Muscle of back (tissue), 13 donors: ENCODE measurements at places on chromosomes 16 and 17.

- DNase-seq: no peak
These were observed 64.6 kb downstream of the MAP2K4 start for GRCh38 chr17:12085076-12085949.

GRCh38 chr16:83701494-83701893 lies 106.3 kb upstream of the HSBP1 start:
- DNase-seq: peak; percentile 44

- DNase-seq: peak; percentile 72
These were observed at the start of gene ORAI3 for GRCh38 chr16:30948667-30949649. ORAI3 (plus strand) TSS chr16:30949068; CDS start chr16:30949290, 222 bp downstream.

DNA sequence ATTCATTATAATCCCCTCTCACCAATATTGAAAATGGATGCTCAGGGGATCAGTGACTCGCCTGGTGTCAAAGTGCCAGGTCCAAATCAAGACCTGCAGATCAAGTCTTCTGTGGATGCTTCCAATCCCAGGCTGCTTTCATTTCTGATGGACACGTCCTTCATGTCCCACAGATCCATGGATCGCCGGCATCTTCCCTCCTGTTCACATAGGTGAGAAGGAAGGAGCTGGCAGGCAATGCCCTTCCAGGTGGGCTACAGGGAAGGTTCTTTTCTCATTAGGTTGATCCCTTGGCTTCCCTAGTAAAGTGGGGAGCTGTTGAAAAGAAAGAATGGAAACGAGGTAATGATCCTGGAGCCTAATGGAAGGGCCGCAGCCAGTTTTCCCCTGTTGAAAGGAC lies 159.7 kb upstream of the RPH3AL start:
- no peak for DNase-seq

- no peak for DNase-seq
These were observed 3.1 kb upstream of the PSMB10 start for GRCh38 chr16:67939507-67940445.

GRCh38 chr17:73612031-73612472 lies 32.2 kb downstream of the SDK2 start:
- DNase-seq: no peak

- DNase-seq: no peak
These were observed 37.0 kb upstream of the PEMT start for GRCh38 chr17:17628388-17629008.

DNA sequence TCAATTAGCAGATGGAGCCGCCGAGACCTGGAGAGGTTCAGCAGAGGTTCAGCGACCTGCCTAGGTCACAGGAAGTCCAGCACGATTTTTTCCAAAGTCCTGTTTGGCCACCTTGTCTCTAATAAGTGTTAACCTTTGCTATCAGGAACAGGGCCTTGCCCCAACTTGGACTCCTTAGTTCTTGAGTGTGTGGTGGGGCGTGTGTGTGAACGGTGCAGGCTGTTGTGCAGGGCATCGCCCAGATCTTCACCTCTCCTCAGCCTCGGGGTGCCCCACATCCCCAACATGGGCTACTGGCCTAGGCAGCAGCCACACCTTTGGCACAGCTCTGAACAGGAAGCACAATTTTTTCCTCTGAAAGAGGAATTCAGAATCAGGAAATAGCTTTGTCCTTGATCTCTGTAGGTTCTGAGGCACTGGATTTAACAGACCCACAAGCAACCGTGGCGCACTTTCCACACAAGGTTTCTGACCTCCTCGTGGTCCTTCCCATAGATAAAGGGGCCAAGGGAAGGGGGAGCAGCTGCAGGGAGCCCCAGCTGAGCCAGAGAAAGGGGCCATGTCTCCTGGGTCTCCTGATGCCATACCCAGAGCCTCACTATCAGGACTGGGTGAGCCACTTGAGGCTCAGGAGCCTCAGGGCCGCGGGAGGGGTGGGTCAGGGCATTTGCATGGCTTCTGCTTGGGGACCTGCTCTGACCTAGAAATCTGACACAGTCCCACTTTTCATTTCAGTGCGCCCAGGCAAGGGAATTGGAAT lies 10.4 kb downstream of the MPRIP start:
- no peak for DNase-seq

GRCh38 chr17:42901535-42902229 lies 1.1 kb downstream of the G6PC1 start:
- no peak for DNase-seq

GRCh38 chr17:79713391-79713790 lies 17.4 kb upstream of the ENPP7 start:
- DNase-seq: no peak

GRCh38 chr17:81000334-81000630 lies 8.6 kb downstream of the CHMP6 start:
- no peak for DNase-seq

GRCh38 chr16:80759419-80760162 lies 44.8 kb downstream of the CDYL2 start:
- no peak for DNase-seq

DNA sequence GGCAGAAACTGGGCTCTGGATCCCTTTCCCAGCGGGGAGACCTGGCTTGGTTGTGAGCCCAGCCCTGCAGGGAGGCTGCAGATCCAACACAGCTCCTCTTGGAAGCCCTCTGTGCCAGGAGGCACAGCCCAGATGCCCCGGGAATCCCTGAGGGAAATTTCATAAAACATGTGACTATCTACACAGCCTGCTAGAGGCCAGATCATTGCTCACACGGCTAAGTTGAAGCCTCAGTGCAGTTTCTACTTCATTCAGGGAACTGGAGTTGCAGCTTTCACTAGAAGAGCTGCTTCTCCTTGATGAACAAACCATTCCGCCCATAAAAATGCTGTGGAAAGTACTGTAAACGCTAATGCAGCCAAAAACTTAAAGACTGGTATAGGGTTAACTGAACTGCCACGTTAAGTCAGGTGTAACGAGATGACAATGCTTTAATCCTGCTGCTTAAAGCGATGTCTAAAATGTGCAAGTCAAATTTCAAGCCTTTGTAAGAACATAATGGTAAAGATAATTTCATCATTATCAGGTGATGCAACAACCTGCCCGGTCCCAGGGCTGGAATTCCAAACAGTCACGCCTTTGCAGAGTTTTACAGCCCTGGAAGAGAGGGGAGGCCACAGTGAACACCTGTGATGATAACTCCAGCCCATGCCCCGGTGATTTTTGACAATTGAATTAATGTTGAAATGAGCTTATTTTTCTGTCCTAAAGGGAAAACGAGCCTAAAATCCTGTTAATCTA lies 172.5 kb downstream of the ZFHX3 start:
- no peak for DNase-seq

- peak; percentile 23 for DNase-seq
These were observed 15.7 kb downstream of the ADCY7 start for GRCh38 chr16:50282010-50282538.

DNA sequence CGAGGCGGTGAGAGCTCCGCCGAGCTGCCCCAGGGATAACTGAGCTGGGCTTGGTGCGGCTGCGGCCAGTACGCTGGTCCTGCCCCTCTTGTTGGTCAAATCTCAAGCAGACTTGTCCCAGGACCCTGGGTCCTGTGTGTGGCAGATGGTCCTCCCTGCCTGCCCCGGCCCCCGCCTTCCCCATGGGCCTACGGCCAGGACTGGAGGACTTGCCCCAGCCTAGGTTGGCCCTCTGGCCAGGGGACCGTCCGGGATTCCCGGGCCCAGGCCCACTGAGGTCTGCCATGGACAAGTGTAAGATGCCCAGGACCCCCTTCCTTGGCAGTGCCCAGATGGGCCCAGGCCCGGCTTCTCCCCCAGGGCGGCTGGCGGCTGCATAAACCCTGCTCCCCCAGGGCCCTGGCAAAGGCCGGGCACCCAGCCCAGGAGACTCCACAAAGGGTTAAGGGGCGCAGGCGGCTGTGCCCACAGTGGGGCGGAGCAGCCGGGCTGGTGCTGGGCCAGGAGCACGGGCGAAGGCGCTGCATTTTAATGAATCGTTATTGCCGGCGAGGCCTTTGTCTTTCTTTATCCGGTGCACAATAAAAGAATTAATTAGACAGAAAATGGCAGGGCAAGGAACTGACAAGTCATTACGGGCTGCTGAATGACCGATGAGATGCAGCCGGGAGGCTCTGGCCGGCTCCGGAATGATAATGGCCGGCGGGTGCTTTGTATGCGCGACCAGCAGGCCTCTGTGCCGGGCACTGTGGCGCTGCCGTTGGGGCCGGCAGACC lies 9.1 kb downstream of the SOX8 start:
- no peak for DNase-seq

DNA sequence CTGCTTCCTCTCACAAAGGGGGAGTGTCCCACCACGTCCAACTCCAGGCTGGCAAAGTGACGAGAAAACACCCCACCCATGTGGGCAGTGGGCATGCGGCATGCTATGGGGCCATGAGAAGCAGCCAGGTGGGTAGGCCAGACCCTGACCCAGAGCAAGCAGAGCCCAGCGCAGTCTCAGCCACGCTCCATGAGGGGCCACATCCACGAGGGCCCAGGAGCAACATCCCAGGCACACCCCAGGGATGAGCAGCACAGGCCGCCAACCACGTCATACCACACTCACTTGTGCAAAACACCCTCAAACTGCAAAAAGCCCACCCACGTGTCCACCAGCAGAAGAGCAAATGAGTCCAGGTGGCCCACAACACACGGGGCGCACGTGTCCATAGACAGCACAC lies 117.0 kb downstream of the ZNF778 start:
- DNase-seq: no peak

GRCh38 chr17:82278786-82279391 lies 5.4 kb upstream of the CSNK1D start:
- no peak for DNase-seq

GRCh38 chr17:65297384-65297783 lies 160.2 kb downstream of the RGS9 start:
- DNase-seq: no peak

GRCh38 chr16:84007965-84008364 lies 34.6 kb downstream of the SLC38A8 start:
- no peak for DNase-seq

- no peak for DNase-seq
These were observed 15.4 kb upstream of the CLEC18A start for GRCh38 chr16:69935740-69936139.

- no peak for DNase-seq
These were observed 16.5 kb downstream of the PHKB start for GRCh38 chr16:47477679-47478078.

DNA sequence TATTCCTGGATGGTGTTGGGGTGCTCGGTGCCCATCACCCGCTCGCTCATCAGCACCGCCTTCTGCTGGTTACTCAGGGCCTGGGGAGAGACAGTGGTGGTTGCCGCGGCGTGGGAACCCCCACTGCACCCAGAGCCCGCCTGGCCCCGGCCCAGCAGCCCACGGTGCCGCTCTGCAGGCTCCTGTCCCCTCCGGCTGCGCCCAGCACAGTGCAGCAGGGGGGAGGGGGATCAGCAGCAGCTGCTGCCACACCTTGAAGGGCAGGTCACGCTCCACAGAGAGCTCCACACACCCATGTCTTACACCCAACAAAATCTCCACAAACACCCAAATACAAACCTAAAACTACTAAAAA lies 18.8 kb downstream of the CLUH start:
- DNase-seq: no peak

DNA sequence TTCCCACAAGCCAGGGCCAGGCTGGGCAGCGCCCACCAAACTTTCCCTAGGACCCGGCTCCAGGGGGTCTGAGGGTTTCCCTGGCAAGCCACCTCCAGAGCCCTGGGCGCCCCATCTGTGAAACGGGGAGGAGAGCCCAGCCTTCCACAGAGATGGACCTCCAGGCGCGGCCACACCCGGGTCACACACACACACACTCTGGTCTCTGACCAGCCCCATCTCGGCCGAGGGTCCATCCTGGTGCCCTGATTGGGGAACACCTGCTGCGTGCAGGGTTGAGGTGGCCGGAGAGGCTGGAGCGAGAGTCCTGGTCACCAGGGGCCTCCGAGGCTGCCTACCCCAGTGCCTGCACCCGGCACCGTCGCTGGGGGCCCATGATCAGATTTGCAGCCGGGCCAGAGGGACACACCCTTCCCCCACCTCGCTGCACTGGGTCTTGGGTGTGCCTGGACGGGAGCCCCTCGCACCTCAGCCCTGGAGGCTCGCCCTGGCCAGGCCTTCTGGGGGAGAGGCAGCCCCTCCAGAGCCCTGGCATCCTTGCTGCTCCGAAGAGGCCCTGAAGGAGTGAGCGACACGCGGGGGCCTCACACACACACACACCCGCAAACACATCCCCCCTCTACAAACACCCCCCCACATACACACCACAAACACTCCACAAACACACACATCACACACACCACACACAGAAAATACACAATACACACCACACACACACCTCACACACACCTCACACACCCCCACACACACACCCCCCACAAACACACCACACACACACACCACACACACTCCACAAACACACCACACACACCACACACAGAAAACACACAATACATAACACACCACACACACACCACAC lies 29.7 kb downstream of the SLC25A10 start:
- no peak for DNase-seq

GRCh38 chr16:17302620-17303019 lies 168.1 kb downstream of the XYLT1 start:
- DNase-seq: no peak

DNA sequence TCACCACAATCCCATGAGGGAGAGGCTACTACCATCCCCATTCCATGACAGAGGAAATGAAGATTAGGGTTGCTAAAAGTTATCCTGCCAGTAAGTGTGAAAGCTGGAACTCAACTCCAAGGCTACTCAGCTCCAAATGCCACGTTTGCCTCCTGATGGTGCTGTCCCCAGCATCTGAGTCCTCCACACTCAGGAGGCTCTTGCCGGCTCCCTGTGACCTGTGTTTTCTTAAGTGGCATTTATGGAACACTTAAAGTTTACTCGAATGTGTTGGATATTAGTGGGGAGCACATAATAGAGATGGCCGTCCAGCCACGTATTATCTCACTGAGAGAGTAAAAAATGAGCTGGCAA lies 267.9 kb downstream of the CBLN1 start:
- DNase-seq: no peak

DNA sequence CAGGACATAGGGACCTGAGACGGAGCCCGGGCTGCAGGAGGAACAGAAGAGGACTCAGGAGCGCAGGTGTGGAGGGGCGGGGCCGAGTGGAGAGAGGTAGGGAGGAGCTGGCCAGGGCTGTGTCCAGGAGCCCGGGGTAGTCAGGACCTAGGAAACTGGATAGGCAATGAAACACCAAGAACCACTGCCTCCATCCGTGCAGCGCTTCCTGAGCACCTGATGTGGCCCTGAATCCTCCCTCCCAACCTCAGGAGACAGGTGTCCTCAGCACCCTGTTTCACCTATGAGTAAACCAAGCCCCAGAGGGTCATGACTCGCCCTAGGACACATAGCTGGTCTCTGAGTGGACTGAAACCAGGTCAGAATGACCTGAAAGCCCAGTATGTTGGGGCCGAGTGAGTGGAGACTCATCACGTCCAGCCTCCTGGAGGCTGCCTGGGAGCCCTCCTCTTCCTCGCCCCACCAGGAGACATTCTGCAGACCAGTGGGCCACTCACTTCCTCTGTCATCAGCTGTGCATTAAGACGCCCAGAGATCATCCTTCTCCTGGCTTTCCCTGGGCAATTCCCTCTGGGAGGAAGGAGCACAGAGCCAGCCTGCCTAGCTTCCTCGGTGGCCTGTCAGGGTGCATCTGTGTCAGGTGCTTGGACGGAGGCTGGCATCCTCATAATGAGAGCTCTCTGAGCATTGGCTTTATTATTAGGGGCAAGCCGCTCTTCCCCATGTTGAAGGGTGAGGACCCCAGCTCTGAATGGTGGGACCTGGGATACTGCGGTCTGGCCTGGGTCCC lies 72.8 kb downstream of the SCNN1B start:
- no peak for DNase-seq

GRCh38 chr16:50285406-50286003 lies 19.2 kb downstream of the ADCY7 start:
- no peak for DNase-seq
